ENCODE measurements at places on chromosomes 11 and 22.
A peak's percentile ranks its signal among the peaks of the same experiment; 100 is the strongest.

DNA sequence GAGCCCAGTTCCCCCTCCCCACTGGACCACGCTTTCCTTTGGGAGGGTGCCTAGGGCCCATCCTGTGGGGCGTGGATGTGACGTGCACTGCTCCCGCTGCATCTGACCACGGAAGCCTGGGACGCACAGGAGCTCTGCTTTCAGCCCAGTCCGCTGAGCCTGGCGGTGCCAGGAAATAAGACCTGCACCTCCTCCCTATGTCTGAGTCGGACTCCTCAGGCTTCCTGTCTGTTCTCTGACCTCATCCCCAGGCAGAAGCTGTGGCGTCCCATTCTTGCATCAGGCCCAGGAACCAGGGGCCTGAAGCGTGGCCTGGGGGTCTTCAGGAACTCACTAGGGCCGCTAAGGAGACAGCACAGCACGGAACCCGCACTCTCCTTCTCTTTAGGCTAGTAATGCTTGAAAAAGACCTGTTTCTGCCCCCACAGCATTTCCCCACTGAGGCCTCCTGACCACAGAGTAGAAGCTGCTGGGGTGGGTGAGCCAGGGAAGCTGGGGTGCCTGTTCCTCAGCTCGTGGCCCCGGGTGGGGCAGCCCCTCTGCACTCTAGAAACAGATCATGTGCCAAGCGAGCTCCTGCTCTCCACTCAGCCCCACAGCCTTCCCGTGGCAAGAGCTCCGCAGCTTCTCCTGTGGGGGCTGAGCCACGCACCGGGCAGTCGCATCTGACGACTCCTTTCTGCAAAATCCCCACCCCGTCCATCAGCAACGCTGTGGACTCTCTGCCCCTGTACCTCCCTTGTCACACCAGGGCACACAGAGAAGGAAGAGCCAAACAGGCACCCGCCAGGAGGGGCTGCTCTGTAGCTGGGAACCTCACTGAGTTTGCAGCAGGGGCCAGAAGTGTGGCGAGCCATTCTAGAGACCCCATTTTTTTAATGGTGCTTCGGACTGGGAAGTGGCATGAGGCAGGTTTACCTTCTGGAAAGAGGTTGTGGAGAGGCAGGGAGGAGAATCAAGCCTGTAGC lies 22.6 kb downstream of the MOV10L1 start:
- DNase-seq: peak; percentile 60

DNA sequence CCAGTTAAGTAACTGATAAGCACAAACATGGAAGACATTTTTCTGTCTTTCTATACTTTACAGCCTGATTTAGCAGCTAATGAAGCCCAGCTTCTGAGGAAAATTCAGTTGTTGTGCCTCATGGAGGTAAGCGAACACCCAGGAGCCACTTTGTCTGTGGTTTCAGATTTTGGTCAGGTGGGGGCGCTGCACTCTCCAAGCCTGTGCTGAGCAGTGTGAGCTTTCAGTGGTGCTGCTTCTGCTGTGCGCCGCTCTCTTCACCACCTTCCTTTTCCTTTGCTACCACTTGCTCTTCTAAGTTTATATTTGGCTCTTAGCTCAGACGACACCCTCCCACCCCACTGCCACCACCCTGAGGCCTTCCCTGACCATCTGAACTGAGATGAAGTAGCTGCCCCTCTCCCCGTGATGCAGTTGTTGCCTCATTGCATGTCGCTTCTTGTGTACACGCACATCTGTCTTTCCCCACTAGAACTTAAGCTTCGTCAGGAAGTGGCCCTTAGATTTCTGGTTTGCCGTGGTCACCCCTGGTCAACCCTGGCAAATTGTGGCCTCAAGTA lies 14.0 kb downstream of the PSMD13 start:
- peak; percentile 73 for DNase-seq

DNA sequence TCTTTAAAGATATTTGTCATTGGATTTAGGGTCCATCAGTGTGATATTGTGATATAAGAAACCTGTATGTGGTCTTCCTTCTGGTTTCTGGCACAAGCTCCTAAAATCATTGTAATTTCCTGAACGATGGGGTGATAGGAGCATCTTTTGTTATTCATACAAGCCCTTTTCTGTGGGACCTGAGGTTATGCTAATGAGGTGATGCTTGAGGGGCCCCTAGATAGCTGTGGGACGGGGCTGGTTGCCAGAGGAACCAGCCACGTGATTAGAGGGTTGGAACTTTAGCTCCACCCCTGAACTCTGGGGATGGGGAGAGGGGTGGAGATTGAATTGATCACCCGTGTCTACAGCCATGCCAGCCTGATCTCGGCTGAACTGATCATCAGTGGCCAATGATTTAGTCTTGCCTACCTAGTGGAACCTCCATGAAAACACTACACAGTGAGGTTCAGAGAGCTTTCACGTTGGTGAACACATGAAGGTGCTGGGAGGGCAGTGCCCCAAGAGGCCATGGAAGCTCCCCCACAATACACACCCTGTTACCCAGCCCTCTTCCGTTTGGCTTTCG lies 62.8 kb downstream of the BCR start:
- DNase-seq: no peak

GRCh38 chr11:19912958-19913892 lies 200.6 kb downstream of the NAV2 start:
- no peak for DNase-seq

GRCh38 chr11:72703267-72704008 lies 29.2 kb upstream of the PDE2A start:
- peak; percentile 94 for DNase-seq

DNA sequence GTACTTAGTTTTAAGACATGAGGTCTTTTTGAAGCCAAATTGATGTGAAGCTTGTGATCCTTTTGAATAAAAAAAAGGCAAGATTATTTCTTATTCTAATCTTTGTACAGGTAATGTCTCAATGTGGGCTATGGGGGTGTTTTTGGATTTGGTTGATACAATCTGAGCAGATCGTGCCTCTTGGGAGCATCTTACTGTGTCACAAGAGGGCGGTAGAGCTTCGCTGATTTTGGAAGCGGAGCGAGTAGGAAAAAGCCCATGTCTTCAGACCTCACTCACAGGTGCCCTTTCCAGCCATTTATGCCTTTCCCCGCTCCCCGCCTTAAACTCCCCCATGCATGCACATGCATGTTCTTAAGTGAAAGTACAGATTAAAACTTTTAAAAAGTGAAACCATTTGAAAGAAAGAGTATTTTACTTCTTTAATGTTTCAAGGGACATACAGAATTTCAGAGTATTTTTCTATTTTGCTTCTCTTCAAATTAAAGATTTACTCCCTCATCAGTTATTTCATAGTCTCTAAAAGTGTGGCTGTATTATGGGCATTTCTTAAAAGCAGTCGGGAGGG lies 18.8 kb downstream of the DDX25 start:
- DNase-seq: peak; percentile 93

DNA sequence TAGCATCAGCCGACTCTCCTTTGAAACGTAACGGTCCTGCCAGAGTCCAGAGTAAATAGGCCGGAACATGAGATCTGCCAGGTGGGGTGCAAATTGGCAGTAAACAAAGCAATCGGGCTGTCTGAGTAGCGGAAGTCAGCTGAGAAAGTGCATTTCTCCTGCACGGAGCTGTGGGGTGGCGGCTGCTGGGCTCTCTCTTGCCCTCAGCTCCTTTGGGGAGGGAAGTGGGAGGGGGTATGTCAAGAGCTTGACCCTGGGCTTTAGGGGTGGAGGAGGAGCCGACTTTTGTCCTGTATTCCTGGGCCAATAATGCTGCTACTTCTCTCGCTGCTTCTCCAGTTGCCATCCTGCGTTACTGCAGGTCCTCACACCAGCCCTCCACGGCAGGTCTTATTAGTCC lies 11.6 kb downstream of the GRIK4 start:
- DNase-seq: no peak

DNA sequence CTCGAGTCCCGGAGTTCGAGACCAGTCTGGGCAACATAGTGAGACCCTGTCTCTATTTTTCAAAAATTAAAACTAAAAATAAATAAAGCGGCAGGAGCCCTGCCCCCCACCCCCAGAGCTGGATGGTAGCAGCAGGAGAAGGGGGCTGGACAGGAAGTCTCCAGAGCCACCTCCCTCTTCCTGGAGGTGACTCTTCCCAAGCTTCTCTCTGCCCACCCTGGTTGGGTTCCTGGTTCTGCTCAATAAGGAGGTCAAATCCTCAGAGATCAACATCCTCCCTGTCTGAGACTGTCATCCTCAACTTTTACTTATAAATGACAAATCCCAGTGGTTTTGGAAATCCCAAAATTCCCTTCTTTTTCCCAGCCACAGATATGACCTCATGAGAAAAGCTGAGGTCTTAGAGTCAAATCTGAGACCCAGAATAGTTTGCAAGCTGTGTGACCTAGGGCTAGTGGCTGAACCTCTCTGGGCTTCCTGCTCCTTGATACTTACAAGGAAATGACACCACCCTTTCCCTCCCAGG lies 987 bp downstream of the C1QTNF6 start:
- no peak for DNase-seq

GRCh38 chr11:65814131-65814985 lies 19.4 kb upstream of the SNX32 start:
- DNase-seq: no peak

Measured in adipocyte (in vitro differentiated cells).